ENCODE measurements at places on chromosomes 1 and 21. TPM values are rescaled to one million over a fixed set of nuclear protein-coding genes. Genes with fewer than 3 reads are reported as not detected.

Gene TRIM45
- total RNA-seq, result 7.0 TPM

Gene COL6A1
- total RNA-seq, result 65.5 TPM

Gene PLA2G2C
- not detected for total RNA-seq

Gene SPATA21
- total RNA-seq, result not detected

Gene HES3
- not detected for total RNA-seq

Gene OR2T35
- total RNA-seq, result not detected

Gene AGRN
- total RNA-seq, result 374 TPM

Gene AADACL4
- not detected for total RNA-seq

Gene RGSL1
- not detected for total RNA-seq

Gene SPRR2E
- not detected for total RNA-seq

Gene CENPF
- 20.8 TPM for total RNA-seq

Gene ACKR1
- 0.23 TPM for total RNA-seq

Gene NCMAP
- 0.05 TPM for total RNA-seq

Gene FCRL2
- total RNA-seq, result not detected

Gene PCP4
- total RNA-seq, result not detected

Gene BRDT
- total RNA-seq, result not detected

Gene TCHHL1
- not detected for total RNA-seq

Gene LACTBL1
- not detected for total RNA-seq

Gene HSD3B2
- not detected for total RNA-seq

Gene ETS2
- total RNA-seq, result 74.2 TPM
